Central memory CD8-positive, alpha-beta T cell (primary cell): ENCODE measurements at places on chromosomes 5 and 9.

DNA sequence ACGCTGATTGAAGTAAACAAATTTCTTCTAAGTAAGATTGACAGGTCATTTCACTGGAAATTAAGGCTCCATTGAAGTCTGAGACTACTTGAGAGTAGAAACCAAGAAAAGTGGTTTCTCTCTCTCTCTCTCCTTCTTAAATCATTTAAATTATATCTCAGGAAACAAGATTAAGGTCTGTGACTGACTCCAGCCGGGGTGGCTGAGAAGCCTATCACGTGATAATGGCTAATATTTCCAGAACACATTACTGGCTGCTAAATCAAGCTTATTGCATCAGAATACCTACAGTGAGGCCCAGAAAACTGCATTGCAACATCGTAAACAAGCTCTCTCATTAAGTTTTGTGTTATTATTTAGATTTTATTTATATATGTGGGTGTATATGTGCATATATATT lies 88.4 kb downstream of the PTCD2 start:
- no peak overlapping the region for H3K4me3 ChIP-seq
- no peak overlapping the region for H3K27ac ChIP-seq
- DNase-seq, result no peak
- peaks cover 51% of the 10 kb centered on the region for H3K27me3 ChIP-seq
- no peaks in the 10 kb centered on the region for H3K36me3 ChIP-seq

GRCh38 chr5:144467792-144468191 lies 297.1 kb downstream of the KCTD16 start:
- no peak for DNase-seq
- H3K27me3 ChIP-seq, result no peaks in the 10 kb centered on the region
- H3K4me1 ChIP-seq, result no peaks in the 10 kb centered on the region
- no peak overlapping the region for H3K27ac ChIP-seq
- H3K36me3 ChIP-seq, result no peaks in the 10 kb centered on the region

- no peaks in the 10 kb centered on the region for H3K27me3 ChIP-seq
- peak overlapping the region; percentile 33 for H3K27ac ChIP-seq
- no peak for DNase-seq
Observed at GRCh38 chr5:43623048-43623680, 20.2 kb downstream of the NNT start.

DNA sequence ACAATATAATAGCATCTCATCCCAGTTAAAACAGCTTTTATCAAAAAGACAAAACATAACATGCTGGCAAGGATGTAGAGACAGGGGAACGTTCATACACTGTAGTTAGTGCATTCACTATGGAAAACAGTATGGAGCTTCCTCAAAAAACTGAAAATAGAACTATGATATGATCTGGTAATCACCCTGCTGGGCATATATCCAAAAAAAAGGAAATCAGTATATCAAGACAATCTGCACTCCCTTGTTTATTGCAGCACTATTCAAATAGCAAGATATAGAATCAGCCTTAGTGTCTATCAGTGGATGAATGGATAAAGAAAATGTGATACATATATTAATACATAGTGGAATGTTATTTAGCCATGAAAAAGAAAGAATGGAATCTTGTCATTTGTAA lies 88.5 kb downstream of the PBX3 start:
- H3K4me1 ChIP-seq, result peaks cover 5% of the 10 kb centered on the region
- H3K36me3 ChIP-seq, result peaks cover 1% of the 10 kb centered on the region

- H3K27me3 ChIP-seq, result no peaks in the 10 kb centered on the region
- peaks cover 60% of the 10 kb centered on the region for H3K36me3 ChIP-seq
- no peak for DNase-seq
- peaks cover 8% of the 10 kb centered on the region for H3K4me1 ChIP-seq
- H3K4me3 ChIP-seq, result no peak overlapping the region
Observed at GRCh38 chr5:142906863-142907671, 136.9 kb downstream of the ARHGAP26 start.

GRCh38 chr9:134558124-134558905 lies 83.3 kb upstream of the COL5A1 start:
- H3K36me3 ChIP-seq, result peaks cover 2% of the 10 kb centered on the region
- no peak overlapping the region for H3K4me3 ChIP-seq
- DNase-seq, result no peak
- peaks cover 28% of the 10 kb centered on the region for H3K27me3 ChIP-seq
- no peak overlapping the region for H3K27ac ChIP-seq
- H3K4me1 ChIP-seq, result no peaks in the 10 kb centered on the region

GRCh38 chr9:25724424-25724823 lies 46.2 kb upstream of the TUSC1 start:
- no peaks in the 10 kb centered on the region for H3K27me3 ChIP-seq
- no peak overlapping the region for H3K4me3 ChIP-seq
- no peak for DNase-seq
- H3K36me3 ChIP-seq, result no peaks in the 10 kb centered on the region
- no peak overlapping the region for H3K27ac ChIP-seq
- H3K4me1 ChIP-seq, result no peaks in the 10 kb centered on the region

DNA sequence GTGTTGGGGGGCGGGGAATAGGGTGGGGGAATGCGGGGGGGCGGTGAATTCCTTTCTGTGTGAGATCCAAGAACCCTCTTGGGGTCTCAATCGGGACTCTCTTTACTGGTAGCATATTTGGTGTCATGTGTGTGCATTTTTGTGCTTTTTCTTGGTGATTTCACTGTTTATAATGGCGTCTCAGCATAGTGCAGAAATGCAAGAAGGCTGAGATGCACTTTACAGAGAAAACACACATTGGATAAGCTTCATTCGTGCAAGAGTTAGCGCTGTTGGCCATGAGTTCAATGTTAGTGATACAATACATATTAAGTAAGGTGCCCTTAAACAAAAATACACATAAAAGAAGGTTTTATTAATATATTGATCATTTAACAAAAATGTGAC lies 771 bp upstream of the ENTPD8 start:
- no peak for DNase-seq
- no peak overlapping the region for H3K27ac ChIP-seq
- H3K4me3 ChIP-seq, result peak overlapping the region; percentile 60
- H3K36me3 ChIP-seq, result peaks cover 1% of the 10 kb centered on the region
- H3K4me1 ChIP-seq, result peaks cover 17% of the 10 kb centered on the region

DNA sequence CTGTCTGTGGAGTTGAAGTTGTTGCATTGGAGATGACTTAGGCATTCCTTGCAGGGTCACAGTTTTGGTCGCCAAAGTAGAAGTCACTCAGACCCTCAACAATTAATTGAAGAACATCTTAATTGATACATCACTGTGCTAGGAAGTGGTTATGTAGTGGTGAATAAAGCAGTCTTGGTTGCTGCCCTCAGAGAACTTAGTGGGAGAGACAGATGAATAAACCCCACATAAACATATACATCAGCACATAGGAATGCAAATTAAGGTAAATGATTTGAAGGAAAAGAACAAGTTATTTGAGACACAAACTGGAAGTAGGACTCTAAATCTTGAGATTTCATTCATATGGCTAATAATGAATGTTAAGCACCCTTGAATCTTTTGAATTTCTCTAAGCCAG lies 25.7 kb downstream of the FAM174A start:
- no peak for DNase-seq
- peaks cover 15% of the 10 kb centered on the region for H3K4me1 ChIP-seq
- no peak overlapping the region for H3K4me3 ChIP-seq
- no peaks in the 10 kb centered on the region for H3K27me3 ChIP-seq
- peaks cover 5% of the 10 kb centered on the region for H3K36me3 ChIP-seq
- H3K27ac ChIP-seq, result no peak overlapping the region

- no peak for DNase-seq
- H3K4me1 ChIP-seq, result no peaks in the 10 kb centered on the region
- H3K27me3 ChIP-seq, result no peaks in the 10 kb centered on the region
- no peak overlapping the region for H3K4me3 ChIP-seq
Observed at GRCh38 chr9:12956805-12957204, 182.0 kb downstream of the LURAP1L start.

- peak overlapping the region; percentile 45 for H3K27ac ChIP-seq
- H3K27me3 ChIP-seq, result no peaks in the 10 kb centered on the region
Observed at GRCh38 chr9:2158111-2158610, 143.0 kb downstream of the SMARCA2 start.

DNA sequence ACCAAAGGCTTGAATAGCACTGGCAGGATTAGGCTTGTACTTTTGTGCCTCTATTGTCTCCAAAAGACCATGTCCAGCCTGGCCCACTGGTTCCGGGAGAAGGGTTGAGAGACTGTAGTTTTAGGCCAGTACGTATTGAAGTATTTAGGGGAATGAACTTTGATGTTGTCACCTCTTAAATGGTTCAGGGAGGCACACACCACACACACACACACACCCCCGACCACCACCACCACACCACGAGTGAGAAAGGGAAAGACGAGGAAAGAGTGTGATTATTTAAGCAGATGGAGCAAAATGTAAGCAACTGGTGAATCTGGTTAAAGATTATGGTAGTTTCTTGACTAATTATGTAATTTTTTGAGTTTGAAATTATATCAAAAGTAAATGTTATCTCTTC lies 61.6 kb downstream of the NIPBL start:
- H3K36me3 ChIP-seq, result peaks cover 2% of the 10 kb centered on the region
- no peaks in the 10 kb centered on the region for H3K27me3 ChIP-seq
- no peak overlapping the region for H3K27ac ChIP-seq
- DNase-seq, result no peak
- H3K4me1 ChIP-seq, result peaks cover 59% of the 10 kb centered on the region
- no peak overlapping the region for H3K4me3 ChIP-seq

- no peaks in the 10 kb centered on the region for H3K4me1 ChIP-seq
- H3K36me3 ChIP-seq, result no peaks in the 10 kb centered on the region
- DNase-seq, result no peak
- H3K4me3 ChIP-seq, result no peak overlapping the region
Observed at GRCh38 chr5:106363578-106363977, 1307.2 kb downstream of the EFNA5 start.

GRCh38 chr5:67378256-67378655 lies 181.7 kb upstream of the CD180 start:
- no peak for DNase-seq
- no peaks in the 10 kb centered on the region for H3K27me3 ChIP-seq
- H3K27ac ChIP-seq, result no peak overlapping the region
- H3K4me3 ChIP-seq, result no peak overlapping the region

DNA sequence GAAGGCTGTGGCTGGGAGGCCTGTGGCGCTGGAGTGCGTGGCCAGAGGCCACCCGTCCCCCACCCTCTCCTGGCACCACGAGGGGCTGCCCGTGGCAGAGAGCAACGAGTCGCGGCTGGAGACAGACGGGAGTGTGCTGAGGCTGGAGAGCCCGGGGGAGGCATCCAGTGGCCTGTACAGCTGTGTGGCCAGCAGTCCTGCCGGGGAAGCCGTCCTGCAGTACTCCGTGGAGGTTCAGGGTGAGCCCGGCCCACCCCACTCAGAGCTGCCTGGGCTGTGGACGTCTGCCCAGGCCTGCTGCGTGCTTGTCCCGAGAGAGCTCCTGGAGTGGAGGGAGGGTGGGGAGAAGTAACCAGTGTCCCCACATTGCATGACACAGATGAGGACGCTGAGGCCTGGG lies 89.2 kb downstream of the HMCN2 start:
- H3K4me3 ChIP-seq, result no peak overlapping the region
- DNase-seq, result no peak
- H3K27ac ChIP-seq, result no peak overlapping the region
- no peaks in the 10 kb centered on the region for H3K27me3 ChIP-seq

- peaks cover 34% of the 10 kb centered on the region for H3K27me3 ChIP-seq
- no peak overlapping the region for H3K4me3 ChIP-seq
- no peak overlapping the region for H3K27ac ChIP-seq
- H3K4me1 ChIP-seq, result no peaks in the 10 kb centered on the region
- H3K36me3 ChIP-seq, result no peaks in the 10 kb centered on the region
- no peak for DNase-seq
Observed at GRCh38 chr9:113621309-113621791, 157.8 kb downstream of the RGS3 start.

GRCh38 chr5:147092044-147092443 lies 142.8 kb upstream of the STK32A start:
- peaks cover 1% of the 10 kb centered on the region for H3K36me3 ChIP-seq
- H3K27me3 ChIP-seq, result peaks cover 41% of the 10 kb centered on the region
- no peak for DNase-seq
- H3K4me3 ChIP-seq, result no peak overlapping the region
- no peaks in the 10 kb centered on the region for H3K4me1 ChIP-seq
- H3K27ac ChIP-seq, result no peak overlapping the region

GRCh38 chr5:139669662-139670368 lies 21.7 kb downstream of the CXXC5 start:
- no peak for DNase-seq
- peaks cover 51% of the 10 kb centered on the region for H3K4me1 ChIP-seq
- H3K4me3 ChIP-seq, result peak overlapping the region; percentile 80
- H3K27ac ChIP-seq, result peak overlapping the region; percentile 63
- H3K27me3 ChIP-seq, result no peaks in the 10 kb centered on the region
- peaks cover 8% of the 10 kb centered on the region for H3K36me3 ChIP-seq

DNA sequence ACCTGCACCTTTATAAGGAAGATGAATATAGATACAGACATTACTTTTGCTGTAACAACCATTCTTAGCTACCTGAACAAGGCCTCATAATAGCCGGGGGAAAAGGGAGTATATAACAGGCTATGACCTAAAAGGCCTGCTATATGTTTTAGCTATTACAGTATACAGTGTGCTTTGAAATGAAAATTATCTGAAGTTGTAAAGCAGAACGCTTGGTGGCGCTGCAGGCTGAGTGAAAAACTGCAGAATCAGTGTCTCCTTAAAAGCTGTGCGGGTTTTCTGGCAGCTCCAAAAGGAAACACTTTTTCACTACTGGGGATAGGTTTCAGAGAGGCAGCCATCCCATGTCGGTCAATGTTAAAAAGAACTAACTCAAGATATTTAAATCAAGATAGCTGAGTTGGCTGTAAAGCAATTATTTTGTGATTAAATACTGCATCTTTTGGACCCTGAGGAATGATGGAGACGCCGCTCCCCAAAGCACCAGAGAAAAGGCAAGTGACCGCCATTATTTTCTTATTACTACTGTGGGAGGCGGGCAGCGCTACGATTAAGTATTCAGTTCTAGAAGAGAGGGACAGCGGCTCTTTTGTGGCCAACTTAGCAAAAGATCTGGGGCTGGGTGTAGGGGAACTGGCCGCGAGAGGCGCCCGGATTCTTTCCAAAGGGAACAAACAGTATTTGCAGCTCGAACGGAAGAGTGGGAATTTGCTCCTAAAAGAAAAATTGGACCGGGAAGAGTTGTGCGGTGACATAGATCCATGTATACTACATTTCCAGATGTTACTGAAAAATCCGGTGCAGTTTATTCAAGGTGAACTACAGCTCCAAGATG lies 5.9 kb downstream of the PCDHB6 start:
- no peak overlapping the region for H3K4me3 ChIP-seq
- peaks cover 54% of the 10 kb centered on the region for H3K27me3 ChIP-seq
- no peak overlapping the region for H3K27ac ChIP-seq
- no peaks in the 10 kb centered on the region for H3K36me3 ChIP-seq
- no peaks in the 10 kb centered on the region for H3K4me1 ChIP-seq

DNA sequence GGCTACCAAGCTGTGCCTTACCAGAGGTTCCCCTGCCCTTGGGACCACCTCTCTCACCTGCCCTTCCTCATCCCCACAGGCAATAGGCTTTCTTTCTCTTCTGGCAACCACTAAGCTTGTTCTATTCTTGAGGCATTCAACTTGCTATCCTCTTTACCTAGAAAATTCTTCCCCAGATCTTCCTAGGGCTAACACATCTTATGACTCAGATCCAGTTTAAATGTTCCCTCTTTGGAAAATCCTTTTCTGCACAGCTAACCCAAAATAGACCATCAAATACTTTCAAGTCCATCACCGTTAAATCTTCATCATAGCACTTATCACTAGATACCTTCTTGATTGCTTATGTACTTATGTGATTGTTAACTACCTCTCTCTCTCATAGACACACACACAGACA lies 93.7 kb downstream of the ENC1 start:
- no peaks in the 10 kb centered on the region for H3K27me3 ChIP-seq
- H3K36me3 ChIP-seq, result no peaks in the 10 kb centered on the region
- no peak overlapping the region for H3K27ac ChIP-seq

GRCh38 chr5:72692231-72692637 lies 124.2 kb upstream of the TNPO1 start:
- no peak overlapping the region for H3K4me3 ChIP-seq
- H3K36me3 ChIP-seq, result peaks cover 2% of the 10 kb centered on the region
- H3K27ac ChIP-seq, result no peak overlapping the region

- peaks cover 16% of the 10 kb centered on the region for H3K4me1 ChIP-seq
- H3K4me3 ChIP-seq, result no peak overlapping the region
- H3K27ac ChIP-seq, result no peak overlapping the region
- peaks cover 15% of the 10 kb centered on the region for H3K27me3 ChIP-seq
Observed at GRCh38 chr9:105154723-105155191, 89.7 kb upstream of the SLC44A1 start.
